ENCODE measurements at places on chromosomes 6 and 20.

DNA sequence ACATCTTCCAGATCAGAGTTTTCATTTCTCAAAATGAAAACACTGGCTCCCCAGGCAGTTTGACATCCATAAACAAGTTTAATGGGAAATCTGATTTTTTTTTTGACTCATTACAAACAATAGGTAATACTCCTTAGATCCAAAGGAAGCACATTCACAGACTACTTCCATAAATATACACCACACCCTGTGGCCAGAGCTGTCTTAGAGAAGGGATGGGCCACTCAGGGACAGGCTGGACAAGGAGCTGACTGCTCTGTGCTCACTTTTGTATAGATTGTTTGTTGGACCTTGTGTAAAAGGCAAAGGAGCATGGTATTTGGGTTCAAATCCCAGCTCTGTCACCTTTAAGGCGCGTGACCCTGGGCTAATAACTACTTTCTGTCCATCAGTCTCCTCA, 12.8 kb upstream of the DDO start:
- no peak for DNase-seq

- DNase-seq, result no peak
These were observed 26.3 kb upstream of the EPM2A start for GRCh38 chr6:145761584-145761983.

- no peak for DNase-seq
These were observed 300.9 kb upstream of the MAP3K7 start for GRCh38 chr6:90887764-90888163.

DNA sequence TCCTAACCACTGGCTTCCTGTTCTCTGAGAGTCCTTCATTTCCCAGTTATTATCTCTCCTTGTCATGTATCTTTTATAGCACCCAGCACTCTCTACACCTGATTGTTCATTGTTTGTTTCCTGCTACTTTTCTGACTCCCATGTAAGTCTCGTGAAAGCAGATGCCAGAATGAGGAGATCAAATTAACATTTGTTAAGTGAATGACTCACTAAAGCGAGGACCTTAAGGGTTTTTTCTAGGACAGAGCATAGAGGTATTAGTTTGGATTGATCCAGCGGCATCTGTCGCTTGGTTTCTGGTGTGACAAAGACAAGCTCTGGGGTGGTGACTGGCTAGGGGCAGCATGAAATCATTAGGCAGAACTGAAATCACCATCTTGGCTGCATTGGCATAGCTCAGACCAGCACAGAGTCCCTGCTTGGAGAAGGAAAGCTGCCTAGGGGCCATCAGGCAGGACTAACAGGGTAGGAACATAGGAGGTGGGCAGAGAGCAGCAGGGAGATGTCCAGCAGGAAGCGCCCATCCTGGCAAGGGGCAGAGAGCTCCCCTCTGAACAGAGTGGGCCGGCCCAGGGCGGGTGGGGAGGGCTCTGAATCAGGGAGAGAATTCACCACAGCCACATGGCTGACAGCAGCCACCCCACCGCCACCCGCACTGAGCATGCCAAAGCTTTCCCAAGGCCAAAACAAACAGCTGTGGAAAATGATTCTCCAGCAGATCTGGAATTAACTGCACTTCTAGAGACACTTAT, 97.1 kb upstream of the CEP85L start:
- no peak for DNase-seq

DNA sequence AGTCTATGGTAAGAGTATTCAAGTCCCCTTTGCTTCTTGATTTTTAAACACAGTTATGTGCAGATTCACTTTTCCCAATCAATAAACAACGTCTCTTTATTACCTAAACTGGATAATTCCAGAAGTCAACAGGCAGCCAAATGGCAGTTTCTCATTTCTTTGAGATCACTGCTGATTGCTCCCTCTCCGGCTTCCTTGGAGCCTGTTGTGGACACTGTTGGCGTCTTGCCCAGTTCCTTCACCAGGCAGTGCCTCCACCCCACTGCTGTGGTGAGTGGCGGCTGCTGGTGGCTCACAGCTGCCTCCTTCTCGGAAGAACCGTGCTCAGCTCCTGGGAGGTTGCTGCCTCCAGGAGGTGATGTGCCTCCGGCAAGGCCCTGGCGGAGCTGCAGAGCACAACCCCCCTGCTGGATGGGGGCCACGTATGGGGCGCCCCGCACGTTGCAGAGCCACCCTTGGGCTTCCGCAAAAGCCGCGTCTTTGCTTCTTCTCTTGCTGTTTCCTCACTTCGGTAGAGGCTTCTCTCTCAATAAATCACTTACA, 105.1 kb upstream of the CNKSR3 start:
- no peak for DNase-seq

- DNase-seq, result no peak
These were observed 181.7 kb upstream of the ARID1B start for GRCh38 chr6:156595476-156595875.

DNA sequence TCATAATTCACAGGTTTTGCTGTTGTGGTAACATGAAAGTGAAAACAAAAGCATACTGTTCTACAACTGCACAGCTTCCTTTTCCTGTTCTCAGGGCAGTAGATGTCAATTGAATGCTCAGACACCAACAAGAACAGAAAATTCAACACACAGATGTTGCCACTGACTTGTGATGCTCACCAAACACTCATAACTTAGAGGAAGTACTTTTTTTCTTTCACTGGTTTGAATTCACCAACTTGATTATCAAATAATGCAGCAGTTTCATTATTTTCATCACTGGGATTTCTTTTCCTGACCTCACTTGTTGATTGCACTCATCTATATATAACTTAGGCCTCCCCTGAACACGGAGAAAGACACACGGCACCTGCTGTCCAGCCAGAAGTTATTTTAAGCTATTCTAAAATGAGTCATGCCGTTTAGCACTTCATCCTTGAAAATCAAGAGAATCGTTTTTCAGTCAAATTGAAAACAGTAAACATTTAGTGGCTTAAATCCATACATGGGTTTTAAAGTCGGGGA, 949 bp downstream of the TXLNB start:
- DNase-seq, result no peak

GRCh38 chr20:17708675-17709360, 9.1 kb downstream of the BANF2 start:
- no peak for DNase-seq

- no peak for DNase-seq
These were observed 160.1 kb downstream of the ZFAND3 start for GRCh38 chr6:37979392-37980221.

DNA sequence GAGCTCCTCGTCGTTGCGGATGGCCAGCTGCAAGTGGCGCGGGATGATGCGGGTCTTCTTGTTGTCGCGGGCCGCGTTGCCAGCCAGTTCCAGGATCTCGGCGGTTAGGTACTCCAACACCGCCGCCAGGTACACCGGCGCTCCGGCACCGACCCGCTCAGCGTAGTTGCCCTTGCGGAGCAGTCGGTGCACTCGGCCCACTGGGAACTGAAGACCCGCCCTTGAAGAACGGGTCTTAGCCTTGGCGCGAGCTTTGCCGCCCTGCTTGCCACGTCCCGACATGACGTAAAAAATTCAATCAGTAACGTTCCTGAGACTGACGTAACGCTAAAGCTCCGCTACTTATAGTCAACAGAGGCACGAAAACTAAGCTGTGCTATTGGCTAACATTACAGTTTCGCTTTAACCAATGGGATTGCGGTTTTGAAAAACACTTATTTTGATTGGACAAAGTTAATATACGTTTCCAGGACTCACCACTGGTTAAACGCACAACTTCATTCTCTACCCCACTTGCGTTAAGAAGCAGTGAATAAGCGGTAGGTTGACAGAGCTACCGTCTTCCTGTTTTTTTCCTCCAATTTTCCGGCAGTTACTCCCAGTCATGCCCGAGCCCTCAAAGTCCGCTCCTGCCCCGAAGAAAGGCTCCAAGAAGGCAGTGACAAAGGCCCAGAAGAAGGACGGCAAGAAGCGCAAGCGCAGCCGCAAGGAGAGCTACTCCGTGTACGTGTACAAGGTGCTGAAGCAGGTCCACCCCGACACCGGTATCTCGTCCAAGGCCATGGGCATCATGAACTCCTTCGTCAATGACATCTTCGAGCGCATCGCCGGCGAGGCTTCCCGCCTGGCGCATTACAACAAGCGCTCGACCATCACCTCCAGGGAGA, 73.9 kb downstream of the OR2B2 start:
- peak; percentile 72 for DNase-seq

GRCh38 chr6:96116674-96117073, 100.9 kb downstream of the FUT9 start:
- no peak for DNase-seq

DNA sequence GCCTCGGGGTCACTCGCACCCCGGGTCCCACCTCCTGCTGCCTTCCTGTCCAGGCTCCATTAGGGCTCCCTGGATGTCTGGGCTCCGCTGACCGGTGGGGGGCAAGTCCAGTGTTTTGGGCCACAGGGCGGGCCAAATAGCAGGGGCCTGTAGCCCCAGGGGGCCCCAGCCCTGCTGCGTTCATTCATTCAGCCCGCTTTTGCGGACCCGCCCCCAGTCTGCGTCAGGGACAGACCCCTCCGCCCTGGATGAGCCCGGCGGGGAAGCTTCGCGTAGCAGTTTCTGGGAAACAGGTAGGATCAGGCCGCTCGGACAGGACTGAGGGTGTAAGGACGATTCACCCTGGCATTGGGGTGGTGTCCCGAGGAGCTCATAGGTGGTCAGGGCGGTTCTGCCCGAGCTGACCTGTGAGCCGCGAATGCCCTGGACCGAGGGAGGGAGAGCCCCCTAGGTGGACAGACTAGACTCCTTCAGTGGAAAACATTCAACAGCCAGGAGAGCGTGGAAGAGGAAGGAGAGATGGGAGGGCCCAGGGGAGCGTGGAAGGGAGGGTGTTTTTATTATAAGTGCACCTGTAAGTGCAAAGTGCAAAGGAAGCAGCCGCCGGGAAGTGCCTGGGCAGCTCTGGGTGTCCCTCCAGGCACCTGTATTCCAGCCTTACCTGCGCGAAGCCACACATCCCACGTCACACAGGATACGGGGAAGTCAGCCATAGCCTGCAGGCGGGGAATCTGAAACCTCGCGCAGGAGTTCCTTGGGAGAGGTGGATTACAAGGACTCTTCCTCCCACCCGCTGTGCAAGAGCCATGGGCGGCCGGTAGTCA, 662 bp downstream of the ENTPD6 start:
- DNase-seq, result no peak

DNA sequence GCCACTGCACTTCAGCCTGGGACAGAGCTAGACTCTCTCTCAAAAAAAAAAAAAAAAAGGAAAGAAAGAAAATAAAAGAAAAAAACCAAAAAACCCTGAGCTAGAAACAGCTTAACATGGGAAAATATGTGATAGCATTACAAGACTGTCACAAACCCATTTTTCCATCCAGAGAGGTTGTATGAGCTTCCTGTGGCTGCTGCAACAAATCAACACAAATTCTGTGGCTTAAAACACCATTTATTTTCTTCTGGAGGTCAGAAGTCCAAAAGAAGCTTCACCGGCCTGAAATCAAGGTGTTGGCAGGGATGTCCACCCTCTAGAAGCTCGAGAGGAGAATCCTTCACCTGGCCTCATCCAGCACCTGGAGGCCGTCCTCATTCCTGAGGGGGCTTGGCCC, 21.7 kb upstream of the SSR1 start:
- DNase-seq, result no peak

- no peak for DNase-seq
These were observed 110.6 kb upstream of the TRAF3IP2 start for GRCh38 chr6:111716325-111716724.

DNA sequence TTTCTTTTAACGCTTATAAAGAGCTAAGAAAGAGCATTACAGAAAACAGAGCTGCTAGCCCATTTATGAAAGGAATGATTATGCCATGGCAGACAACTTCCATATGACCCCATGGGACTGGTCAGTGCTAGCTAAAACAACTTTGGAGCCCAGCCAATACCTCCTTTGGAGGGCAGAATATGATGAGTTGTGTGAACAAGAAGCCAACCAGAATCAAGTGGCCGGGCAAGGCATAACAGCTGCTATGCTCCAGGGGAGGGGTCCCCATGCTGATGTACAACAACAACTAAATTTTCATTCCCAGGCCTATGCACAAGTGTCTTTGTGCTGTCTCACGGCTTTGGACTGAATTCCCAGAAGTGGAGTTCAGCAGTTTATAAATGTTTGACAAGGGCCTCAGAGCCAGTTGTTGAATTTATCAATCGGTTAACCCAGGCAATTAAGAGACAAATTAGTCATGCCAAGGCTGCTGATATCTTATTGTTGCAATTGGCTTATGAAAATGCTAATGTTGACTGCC, 65.0 kb upstream of the ASCC3 start:
- no peak for DNase-seq

DNA sequence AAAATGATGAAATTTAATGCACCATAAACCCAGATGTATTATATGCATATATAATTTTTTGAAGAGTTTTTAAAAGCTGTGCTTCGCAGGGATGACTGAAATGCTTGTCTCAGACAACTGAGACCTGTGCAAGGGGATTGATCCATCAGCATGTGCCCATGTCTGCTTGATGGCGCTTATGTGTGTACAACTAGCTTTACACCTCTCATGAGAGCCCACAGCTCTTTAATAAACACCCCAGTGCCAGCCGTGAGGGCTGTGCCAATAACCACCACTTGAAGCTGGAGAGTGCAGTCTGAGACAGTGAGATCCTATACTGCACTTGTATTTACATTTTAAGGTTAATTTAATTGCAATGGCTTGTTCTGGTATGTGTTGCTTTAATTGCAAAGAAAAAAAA, 225.5 kb downstream of the BCKDHB start:
- DNase-seq, result no peak

GRCh38 chr20:23028392-23028791, 6.7 kb upstream of the SSTR4 start:
- DNase-seq, result no peak

- no peak for DNase-seq
These were observed 31.4 kb downstream of the COL11A2 start for GRCh38 chr6:33160728-33161344.

DNA sequence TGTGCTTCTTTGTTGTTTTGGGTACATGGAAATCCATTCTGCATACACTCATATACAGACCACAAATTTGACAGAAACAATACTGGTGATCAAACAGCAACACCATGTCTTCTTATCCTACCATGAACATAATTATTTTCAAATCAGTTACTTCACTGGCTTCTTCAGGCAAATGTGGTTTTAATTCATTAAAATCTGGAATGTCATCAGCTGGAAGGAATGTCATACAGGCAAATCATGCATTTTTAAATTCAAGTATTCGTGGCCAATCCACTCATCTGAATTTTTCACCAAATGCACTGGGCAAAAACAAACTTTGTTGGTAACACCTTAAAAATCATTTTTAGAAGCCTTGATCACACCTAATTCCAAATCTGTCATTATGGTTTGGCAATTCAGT, 59.3 kb downstream of the KIF6 start:
- no peak for DNase-seq

DNA sequence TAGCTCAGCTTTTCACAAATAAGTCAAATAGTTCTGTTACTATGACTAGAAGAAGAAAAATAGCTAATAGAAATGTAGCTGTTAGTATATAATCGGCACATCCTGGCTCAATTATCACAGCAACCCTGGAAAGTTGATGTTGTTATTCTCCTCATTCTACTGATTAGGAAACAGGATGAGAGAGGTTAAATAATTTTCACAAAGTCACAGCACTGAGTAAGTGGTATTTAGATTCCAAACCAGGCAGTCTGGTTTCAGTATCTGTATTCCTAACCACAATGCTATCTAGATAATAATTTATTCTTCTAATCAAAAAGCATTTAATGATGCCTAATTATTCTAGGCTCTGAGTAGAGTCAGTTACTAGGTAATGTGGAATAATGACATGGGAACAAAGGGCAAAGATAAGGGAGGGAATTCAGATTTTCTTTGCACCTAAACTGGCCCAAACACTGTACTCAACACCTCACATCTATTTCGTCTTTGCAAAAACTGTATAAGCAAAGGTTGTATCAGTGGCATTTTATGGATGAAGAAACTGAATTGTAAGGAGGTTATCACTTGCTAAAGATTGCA, 51.3 kb downstream of the PDE7B start:
- DNase-seq, result no peak

- DNase-seq, result no peak
These were observed 1.4 kb downstream of the QKI start for GRCh38 chr6:163415620-163416556.
